ENCODE measurements at places on chromosomes 11 and 22.

DNA sequence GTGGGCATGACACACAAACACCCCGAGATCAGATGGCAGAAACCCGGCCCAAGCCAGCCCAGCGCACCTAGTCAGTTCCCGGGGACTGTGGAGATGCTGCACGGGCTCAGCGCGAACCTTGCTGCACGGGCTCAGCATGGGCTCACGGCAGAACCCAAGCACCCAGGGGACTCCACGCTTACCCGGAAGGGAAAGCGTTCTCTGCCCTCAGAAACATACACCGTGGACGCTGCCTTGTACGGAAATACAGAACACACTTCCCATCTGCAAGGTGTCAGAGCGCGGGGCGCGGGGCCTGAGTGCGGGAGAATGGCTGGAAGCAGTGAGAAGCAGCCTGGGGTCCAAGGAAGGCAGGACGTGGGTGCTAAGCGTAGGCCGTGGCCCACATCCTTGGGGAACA is 319.9 kb downstream of the NTM start:
- DNase-seq, result no peak

DNA sequence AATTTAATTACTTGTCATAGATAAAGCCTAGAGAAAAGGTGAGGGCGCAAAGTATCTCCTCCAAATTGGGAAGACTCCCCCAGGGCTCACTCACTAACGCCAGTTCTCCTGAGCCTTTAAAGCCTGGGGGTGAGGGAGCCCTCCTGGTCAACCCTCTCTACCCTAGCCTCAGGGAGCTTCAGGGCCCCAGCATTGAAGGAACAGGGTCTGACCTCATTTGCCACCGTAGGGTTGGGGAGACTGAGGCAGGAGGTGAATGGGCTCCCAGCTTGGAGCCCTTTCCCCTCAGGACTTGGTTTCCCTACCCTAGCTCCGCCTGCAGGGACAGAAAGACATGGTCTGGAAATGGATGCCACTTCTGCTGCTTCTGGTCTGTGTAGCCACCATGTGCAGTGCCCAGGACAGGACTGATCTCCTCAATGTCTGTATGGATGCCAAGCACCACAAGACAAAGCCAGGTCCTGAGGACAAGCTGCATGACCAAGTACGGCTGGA is 1.7 kb downstream of the FOLR2 start:
- DNase-seq, result no peak

DNA sequence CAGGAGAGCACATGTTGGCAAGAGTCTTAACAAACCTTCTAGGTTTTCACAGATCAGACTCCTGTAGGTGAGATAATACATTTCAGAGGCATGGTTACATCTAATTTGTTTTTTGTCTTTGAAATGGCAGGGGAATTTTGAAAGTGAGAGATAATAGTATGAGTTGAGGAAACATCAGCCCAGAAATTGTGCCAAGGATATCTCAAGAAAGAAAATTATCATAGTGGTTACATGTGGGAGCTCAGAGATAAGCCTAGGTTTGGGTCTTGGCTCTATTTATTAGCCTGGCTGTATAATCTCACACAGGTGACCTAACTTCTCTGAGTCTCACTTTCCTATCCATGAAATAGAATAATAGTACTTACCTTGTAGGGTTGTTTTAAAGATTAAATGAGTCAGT is 443 bp downstream of the BTBD18 start:
- DNase-seq, result no peak

DNA sequence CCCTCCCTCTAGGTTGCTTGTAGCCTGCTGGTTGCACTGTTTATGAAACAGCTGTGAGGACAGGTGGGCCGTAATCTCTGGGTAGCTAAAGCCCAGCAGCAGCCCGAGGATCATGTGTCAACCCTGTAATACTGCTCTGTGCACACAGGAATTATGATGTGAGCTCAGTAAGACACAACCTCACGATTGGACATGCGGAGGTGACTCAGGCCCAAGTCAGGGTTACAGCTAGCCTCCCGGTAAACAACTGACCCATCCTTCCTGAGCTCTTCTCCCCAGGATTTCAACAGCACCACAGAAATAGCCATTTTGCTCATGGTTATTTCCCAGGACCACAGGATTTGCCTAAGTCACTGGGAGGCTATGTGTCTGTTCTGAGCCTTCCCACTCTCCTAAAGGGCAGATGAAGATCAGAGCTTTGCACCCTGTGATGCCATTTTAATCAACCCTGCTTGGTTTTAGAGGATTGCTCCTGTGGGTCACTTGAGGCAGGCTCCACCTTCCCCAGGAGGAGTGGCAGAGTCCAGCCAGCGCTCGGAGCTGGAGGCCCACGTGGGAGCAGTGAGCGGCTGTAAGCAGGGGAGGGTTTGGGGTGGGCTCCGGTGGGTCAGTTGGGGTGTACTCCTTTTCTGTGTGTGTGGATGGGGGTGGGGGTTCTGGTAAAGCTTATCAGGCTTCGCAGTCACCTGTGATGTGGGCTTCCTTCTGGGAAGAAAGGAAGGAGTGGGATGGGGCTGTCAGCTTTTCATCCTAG is at the start of gene AMPD3:
Gene AMPD3, plus strand, starts transcription at position 387 of the 754 bp plus-strand sequence. CDS start 6,256 bp downstream, outside the sequence.
- no peak for DNase-seq

- no peak for DNase-seq
Observed at GRCh38 chr11:36463781-36464180, 46.3 kb downstream of the TRAF6 start.

- no peak for DNase-seq
Observed at GRCh38 chr11:2806351-2807024, 79.1 kb downstream of the CDKN1C start.

Data from GM12864 (cell line).